A549 treated with DMSO at 1 μM for 4 hours (cell line): ENCODE measurements at places on chromosomes 12 and 14. TPM values are rescaled to one million over a fixed set of nuclear protein-coding genes. Genes with fewer than 3 reads are reported as not detected.

Gene FLRT2
- 3.0 to 5.1 TPM (median 4.7 TPM) in 5 replicates for total RNA-seq

Gene SLC38A4
- total RNA-seq = not detected in 5 replicates

Gene ANAPC7
- total RNA-seq = 52.1 to 59.3 TPM (median 58.1 TPM) in 5 replicates

Gene TROAP
- 81.0 to 101 TPM (median 83.0 TPM) in 5 replicates for total RNA-seq

Gene TNS2
- total RNA-seq = 9.8 to 16.6 TPM (median 11.8 TPM) in 5 replicates

Gene IAPP
- total RNA-seq = not detected in 5 replicates

Gene SLC6A13
- 0.22 to 0.61 TPM (median 0.39 TPM) in 5 replicates for total RNA-seq

Gene NOS1
- 0.34 to 0.72 TPM (median 0.64 TPM) in 5 replicates for total RNA-seq

Gene RIC8B
- 9.3 to 12.7 TPM (median 10.6 TPM) in 5 replicates for total RNA-seq

Gene PMCH
- total RNA-seq = 0.20 TPM in 1 of 5 replicates, not detected in the others

Gene CARMIL3
- total RNA-seq = 0.24 to 0.59 TPM (median 0.47 TPM) in 5 replicates

Gene ANO6
- total RNA-seq = 59.4 to 83.8 TPM (median 74.0 TPM) in 5 replicates

Gene RTL1
- 0.33 to 0.38 TPM (median 0.35 TPM) in 5 replicates for total RNA-seq

Gene TC2N
- total RNA-seq = 0.57 to 1.1 TPM (median 0.66 TPM) in 5 replicates

Gene IL31
- total RNA-seq = not detected in 5 replicates

Gene ING4
- 13.5 to 18.2 TPM (median 15.7 TPM) in 5 replicates for total RNA-seq

Gene SRRM4
- total RNA-seq = not detected in 5 replicates

Gene DAO
- not detected in 5 replicates for total RNA-seq

Gene FAR2
- not detected in 5 replicates for total RNA-seq

Gene KRT72
- not detected in 5 replicates for total RNA-seq

Gene PIP4P1
- total RNA-seq = 32.2 to 37.0 TPM (median 33.3 TPM) in 5 replicates

Gene CDKN3
- 74.2 to 81.5 TPM (median 79.1 TPM) in 5 replicates for total RNA-seq
